ENCODE measurements at places on chromosomes 3 and 15.

DNA sequence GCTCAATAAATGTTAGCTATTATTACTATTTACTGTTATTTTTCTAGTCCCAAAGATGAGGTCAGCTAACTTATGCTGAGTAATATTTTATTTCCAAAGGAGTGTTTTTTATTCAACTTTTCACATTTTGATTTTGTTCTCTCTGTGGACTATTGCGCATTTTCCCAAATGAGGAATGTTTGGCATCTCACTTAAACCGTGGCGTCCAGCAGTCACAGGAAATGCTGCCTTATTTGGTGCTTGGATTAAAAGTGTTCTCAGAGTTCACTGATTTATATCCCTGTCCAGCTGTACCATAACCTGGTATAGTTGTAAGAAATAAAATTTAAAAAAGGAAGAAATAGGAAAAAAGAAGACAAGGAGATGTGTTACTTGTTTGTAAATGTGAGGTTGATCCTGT lies 166.8 kb downstream of the THSD4 start:
- no peak for DNase-seq

- DNase-seq: no peak
These were observed 10.5 kb downstream of the NR2C2 start for GRCh38 chr3:14957925-14958324.

- DNase-seq: no peak
These were observed 9.7 kb downstream of the ADAMTS9 start for GRCh38 chr3:64677961-64678716.

DNA sequence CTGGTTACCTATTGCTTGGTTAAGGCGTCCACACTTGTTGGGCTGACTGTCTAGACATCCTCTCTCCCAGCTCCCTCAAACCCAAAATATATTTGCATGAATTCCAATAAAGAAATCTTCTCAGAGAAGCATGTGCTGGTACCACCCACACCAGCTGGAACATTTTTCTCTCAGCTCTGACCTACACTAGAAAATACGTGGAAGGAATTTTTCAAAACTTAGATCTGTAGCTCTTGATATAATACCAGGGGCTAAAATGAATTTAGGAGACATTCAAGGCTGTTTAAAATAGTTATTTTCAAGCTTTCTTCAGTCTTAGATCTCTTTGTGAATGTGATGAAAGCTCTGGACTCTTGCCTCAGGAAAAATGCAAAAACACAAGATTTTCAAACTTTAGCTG lies 590.4 kb downstream of the PDCD6IP start:
- DNase-seq: no peak
